ENCODE measurements at places on chromosomes 6 and 20.

DNA sequence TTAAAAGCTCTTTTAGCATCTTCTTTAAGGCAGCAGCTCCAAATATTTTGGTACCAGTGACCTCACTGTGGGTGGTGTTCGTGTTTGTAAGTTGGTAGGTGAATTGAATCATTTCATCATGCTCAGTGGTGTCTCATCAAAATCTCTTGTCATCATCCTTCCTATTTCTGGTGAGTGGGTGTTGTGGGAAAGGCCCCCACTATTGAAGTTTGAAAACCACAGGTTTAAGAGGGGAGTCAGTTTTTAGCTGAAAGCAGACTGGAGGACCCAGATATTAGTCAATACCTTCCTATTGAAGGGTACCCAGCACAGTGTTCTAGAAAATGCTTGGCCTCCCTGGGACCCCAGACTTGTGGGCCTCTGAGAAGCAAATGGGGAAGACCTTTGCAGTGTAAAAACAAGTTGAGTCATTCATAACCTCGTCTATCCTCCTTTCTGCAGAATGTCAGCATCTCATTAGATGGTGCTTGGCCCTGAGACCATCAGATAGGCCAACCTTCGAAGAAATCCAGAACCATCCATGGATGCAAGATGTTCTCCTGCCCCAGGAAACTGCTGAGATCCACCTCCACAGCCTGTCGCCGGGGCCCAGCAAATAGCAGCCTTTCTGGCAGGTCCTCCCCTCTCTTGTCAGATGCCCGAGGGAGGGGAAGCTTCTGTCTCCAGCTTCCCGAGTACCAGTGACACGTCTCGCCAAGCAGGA is 3.7 kb downstream of the PIM1 start:
- DNase-seq, result no peak

- DNase-seq, result no peak
Observed at GRCh38 chr6:112100561-112100960, 13.2 kb downstream of the FAM229B start.

DNA sequence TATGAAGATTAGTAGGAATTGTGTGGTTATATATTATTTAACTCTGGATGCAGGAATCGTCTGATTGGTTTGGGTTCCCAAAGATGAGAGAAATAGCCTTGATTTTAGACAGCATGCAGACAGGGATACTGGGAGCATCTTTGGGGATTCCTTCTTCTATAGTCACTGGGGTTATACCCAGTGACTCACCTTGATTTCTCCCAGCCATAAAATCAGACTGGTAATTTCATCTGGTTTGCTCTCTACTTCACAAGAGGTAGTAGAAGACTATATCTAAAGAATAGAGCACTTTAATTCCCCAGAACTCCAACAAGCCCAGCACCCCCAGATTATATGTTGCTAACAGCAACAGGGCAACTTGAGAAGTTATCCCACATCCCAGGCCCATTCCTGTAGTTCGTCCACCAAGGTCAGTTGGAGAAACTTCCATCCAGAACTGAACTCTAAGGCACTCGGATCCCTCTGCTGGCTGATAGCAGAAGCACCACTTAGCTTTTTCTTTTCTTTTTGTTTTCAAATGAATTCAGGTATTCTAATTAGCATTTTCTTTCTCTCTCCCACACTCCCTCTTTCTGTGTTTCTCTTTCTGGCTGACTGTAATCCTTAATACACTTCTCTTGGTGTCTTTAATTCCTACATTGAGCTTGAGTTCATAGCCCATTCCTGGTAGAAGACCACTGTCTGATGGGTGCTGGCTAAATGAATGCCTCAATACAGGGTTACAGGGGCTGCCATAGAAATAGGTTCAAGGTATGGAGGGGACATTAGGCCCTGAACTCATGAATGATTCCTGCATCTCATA is 20.4 kb upstream of the EFHC1 start:
- peak; percentile 80 for DNase-seq

GRCh38 chr6:149229096-149229495 is 88.4 kb upstream of the TAB2 start:
- DNase-seq, result no peak

GRCh38 chr20:43188861-43189553 is 699 bp downstream of the PTPRT start:
- no peak for DNase-seq

DNA sequence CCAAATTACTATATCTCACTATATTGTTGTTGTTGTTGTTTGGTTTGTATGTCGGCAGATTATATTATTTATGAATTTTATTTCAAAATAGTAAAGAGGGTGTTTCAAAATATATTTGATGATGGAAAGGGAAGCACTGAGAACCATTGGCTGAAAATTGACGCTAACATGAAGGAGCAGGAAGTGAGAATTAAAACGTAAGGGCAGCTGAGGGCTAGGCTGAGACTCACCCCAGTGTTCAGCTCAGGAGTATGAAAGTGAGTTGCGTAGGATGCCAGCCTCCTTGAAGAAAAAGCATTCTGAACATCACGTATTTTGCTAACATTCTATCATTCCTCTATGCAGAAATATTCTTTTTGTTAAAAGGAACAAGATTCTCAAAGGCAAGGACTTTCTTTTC is 10.7 kb upstream of the IPCEF1 start:
- no peak for DNase-seq

DNA sequence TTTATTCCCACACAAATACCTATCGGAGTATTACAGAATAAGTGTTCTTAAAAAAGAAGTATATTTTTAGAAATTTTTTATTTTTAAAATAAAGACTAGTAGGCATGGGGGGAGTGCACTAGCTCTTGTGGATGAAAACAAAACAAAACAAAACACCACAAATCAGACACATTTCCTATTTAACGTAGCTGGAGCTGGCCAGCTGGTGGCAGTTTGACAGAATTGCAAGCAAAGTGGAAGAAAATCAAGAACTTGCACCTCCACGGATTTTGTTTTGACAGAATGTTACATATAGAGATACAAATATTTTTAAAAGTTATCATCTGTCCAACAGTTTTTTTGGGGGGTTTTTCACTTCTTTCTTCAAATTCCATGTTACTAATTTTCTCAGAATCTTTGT is 63.6 kb upstream of the SNRPB2 start:
- DNase-seq, result no peak

DNA sequence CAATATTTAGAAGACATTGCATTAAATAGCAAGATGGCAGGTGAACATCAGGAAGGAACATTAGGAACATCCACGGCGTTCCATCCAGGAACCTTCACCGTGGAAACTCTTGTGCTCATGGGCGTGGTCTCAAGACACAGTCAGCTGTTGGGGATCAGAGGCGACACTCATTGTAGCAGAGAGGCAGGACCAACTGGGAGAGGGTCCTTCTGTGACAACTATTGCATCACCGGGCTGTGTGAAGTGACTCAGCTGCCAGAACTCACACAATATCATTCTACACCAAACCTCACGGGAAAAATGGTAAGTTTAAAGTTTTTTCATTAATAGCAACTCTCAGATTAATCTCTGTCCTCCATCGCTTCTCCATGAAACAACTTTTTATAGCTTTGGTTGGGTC is 334.8 kb upstream of the SULF2 start:
- DNase-seq, result no peak

- DNase-seq, result no peak
Observed at GRCh38 chr6:20866935-20867703, 332.9 kb downstream of the CDKAL1 start.

GRCh38 chr6:65566117-65566516 is 140.9 kb downstream of the EYS start:
- DNase-seq, result no peak

DNA sequence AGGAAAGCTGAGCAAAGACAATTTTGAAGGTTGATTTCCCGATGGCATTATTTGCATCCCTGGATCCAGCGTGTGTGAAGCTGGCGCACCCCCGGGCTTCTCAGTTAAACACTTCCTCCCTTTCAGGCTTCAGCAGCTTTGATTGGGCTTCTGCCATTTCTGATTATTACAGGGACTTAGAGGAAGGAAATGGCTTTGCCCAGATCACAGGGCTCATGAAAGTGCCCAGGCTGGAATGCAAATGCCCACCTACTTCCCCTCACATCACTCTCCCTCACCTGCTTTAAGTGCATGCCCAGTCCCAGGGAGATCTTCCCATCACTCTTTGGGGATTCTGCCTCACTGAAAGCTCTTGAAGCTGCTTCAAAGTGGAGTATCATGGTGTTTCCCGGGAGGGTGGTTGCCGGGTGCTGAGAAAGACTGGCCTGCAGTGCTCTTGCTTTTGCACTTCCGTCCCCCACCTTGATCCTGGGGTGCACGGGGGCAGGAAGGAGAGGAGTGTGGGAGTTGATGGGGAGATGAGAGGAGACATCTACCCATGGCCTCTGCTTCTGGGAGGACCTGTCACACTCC is 28.3 kb downstream of the PHACTR3 start:
- DNase-seq, result no peak

- peak; percentile 97 for DNase-seq
Observed at GRCh38 chr6:141483598-141484061, 649.1 kb upstream of the GJE1 start.

- DNase-seq, result no peak
Observed at GRCh38 chr6:31796993-31797385, 1.4 kb upstream of the VARS1 start.

GRCh38 chr6:161100072-161100471 is 108.5 kb downstream of the MAP3K4 start:
- no peak for DNase-seq

- no peak for DNase-seq
Observed at GRCh38 chr6:36455486-36456027, 12.8 kb downstream of the KCTD20 start.

DNA sequence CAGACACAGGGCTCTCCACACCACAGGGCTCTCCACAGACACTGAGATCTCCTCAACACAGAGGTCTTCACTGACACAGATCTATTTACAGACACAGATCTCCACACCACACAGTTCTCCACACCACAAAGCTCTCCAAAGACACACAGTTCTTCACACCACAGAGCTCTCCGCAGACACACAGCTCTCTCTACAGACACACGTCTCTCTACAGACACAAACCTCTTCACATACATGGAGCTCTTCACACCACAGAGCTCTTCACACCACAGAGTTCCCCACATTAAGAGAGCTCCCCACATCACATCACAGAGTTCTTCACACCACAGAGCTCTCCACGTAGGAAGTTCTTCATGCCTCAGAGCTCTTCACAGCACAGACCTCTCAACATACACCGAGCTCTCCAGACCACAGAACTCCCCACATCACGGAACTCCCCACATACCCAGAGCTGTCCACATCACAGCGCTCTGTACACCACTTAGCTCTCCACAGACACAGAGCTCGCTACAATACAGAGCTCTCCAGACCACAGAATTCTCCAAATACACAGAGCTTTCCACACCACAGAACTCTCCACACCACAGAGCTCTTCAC is 53.9 kb downstream of the ERMARD start:
- no peak for DNase-seq

GRCh38 chr6:119655124-119655523 is 305.6 kb upstream of the MAN1A1 start:
- DNase-seq, result no peak

Measured in Kasumi-1 (cell line).